ENCODE measurements at places on chromosomes 6 and 20.

- DNase-seq = no peak
Measured at GRCh38 chr6:142850679-142851423, 94.1 kb downstream of the HIVEP2 start.

DNA sequence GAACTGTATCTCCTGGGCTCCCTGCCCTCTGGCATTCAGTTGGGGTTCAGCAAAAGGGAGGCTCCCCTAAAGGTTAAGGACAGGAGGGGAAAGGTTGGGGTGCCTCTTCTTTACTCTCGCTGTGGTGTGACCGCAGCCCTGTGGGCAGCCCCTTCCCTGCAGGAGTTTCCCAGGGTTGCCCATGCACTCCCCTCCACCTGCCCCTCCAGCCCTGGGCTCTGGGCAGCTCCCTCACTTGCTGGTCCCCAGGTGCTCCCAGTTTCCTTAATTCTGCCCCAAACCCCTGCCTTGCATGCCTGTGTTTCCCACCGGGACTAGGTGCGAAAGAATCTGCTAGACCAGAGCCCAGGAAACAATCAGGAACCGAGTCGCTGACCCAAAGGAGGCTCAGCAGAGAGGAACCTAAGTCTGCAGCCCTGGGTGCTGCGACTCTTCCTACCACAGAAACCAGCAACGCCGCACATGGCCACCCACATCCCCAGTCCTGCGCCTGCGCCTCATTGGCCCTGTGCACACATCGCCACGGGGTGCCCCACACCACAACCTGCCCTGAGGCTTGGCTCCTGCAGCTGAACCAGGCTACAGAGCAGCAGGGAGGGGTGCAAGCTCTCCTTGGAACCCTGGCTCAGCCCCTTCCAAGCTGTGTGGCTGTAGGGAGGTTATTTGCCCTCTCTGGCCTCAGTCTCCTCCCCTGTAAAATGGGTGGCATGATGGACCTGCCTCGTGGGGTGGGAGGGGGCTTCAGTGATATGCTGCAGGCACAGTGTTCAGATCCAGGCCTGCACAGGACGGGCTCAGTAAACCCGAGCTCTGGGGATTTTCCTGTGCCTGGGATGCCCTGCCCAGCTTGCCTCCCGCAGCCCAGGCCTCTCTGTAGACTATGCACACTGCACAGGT lies 487.6 kb downstream of the PREX1 start:
- DNase-seq = no peak

- no peak for DNase-seq
Measured at GRCh38 chr6:41731561-41732086, 3.8 kb downstream of the TFEB start.

- DNase-seq = no peak
Measured at GRCh38 chr20:39944861-39945260, 744.2 kb downstream of the MAFB start.

GRCh38 chr6:111523484-111524167 lies 40.6 kb upstream of the REV3L start:
- no peak for DNase-seq

DNA sequence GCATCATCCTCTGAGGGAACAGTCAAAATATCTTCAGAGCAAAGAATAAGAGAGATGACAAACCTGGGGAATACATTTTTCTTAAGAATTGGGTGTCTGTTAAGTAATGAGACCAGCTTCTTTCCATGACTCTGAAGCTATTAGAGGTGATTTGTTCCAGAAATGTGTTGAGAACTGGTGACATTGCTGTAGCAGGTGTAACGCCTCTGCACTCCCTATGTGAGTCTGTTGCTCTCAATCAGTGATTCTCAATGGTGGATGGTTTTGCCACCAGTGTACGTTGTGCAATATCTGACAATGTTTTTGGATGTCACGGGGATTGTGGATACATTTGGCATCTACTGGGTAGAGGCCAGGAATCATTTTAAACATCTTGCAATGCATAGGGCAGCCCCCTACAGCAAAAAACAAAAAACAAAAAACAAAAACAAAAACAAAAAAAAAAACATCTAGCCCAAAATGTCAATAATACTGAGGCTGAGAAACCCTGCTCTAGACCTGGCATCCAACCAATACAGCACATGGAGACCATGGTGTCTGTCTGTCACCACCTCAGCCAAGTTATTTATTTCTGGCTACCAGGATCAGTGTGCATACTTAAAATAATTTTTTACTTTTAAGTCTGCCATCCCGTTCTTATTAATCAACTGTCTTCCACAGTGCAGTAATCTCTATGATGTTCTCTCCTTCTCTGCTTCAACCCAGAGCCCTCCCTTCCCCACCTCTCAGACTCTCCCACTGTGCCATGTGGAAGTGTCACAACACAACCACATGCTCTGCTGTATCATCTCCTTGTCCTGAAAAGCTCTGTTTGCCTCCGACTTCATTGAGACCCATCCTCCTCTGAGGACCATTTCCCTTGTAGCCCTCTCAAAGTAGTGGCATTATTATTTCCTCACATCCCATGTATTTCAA lies 43.7 kb downstream of the KLHL32 start:
- no peak for DNase-seq

DNA sequence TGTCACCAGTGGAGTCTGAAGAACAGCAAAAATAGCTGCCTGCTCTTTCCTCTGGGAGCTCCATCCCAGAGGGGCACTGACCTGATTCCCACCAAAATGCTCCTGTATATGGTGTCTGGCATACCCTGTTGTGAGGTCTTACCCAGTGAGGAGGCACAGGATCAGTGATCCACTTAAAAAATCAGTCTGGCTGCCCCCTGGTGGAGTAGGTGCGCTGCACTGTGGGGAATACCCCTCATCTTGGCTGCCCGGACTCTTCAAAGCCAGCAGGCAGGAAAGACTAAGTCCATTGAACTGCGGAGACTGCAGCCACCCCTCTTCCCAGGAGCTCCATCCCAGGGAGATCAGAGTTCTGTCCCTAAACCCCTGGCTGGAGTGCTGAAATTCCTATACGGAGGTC lies 230.9 kb upstream of the HTR1E start:
- no peak for DNase-seq

GRCh38 chr6:72218125-72218524 lies 331.8 kb downstream of the RIMS1 start:
- no peak for DNase-seq
